ENCODE measurements at places on chromosomes 5 and 9.

GRCh38 chr5:169544264-169544950 is 39.2 kb upstream of the SPDL1 start:
- DNase-seq, result no peak

- no peak for DNase-seq
These were observed 11.6 kb upstream of the SPTAN1 start for GRCh38 chr9:128540634-128541360.

- no peak for DNase-seq
These were observed 9.6 kb downstream of the SEC61B start for GRCh38 chr9:99231711-99232110.

GRCh38 chr9:108270051-108270450 is 585.7 kb downstream of the ACTL7B start:
- DNase-seq, result no peak

DNA sequence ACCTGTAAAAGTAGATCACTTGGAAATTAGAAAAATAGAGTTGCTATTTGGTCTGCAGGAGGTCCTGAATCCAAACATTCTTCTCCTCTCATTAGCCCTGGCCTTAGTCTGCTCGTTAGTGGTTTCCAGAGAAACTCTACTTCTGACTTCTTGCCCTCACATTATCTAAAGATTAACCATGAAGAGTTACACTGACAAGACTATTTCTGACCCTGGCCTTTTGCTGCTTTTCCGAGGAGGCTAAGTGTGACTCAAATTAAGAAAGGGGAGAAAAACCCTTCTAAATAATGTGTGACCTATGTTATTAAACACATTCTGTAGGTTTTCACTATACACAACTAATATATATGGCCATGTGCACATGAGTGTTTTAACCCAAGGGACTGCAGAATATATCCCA is 302.4 kb downstream of the RAB3C start:
- no peak for DNase-seq

- DNase-seq, result no peak
These were observed 86.1 kb downstream of the FBXL17 start for GRCh38 chr5:108295578-108296368.

DNA sequence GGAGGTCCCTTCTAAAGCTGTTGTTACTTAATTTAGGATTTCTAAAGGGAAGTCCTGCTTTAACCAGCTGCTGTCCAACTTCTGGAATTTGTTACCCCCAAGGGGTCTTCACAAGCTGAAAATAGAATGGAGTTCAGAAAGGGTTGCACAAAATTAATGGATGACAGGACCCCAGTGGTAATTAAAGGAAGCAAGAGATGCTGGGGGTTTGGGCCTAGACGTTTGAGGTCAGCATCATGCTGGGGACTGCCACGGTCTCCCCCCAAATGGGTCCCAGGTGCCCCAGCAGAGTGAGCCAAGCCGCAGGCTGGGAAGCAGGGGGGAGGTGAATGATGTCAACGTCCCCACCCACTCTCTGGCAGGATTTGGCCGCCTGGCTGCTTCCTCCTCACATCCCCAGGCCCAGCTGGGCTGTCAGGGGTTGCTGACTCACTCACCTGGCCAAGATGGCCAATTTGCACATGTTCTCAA is 97.5 kb upstream of the ARAP3 start:
- no peak for DNase-seq

- no peak for DNase-seq
These were observed 249.3 kb downstream of the ICE1 start for GRCh38 chr5:5671823-5672222.

- no peak for DNase-seq
These were observed 36.8 kb downstream of the SLC1A3 start for GRCh38 chr5:36643162-36643561.

DNA sequence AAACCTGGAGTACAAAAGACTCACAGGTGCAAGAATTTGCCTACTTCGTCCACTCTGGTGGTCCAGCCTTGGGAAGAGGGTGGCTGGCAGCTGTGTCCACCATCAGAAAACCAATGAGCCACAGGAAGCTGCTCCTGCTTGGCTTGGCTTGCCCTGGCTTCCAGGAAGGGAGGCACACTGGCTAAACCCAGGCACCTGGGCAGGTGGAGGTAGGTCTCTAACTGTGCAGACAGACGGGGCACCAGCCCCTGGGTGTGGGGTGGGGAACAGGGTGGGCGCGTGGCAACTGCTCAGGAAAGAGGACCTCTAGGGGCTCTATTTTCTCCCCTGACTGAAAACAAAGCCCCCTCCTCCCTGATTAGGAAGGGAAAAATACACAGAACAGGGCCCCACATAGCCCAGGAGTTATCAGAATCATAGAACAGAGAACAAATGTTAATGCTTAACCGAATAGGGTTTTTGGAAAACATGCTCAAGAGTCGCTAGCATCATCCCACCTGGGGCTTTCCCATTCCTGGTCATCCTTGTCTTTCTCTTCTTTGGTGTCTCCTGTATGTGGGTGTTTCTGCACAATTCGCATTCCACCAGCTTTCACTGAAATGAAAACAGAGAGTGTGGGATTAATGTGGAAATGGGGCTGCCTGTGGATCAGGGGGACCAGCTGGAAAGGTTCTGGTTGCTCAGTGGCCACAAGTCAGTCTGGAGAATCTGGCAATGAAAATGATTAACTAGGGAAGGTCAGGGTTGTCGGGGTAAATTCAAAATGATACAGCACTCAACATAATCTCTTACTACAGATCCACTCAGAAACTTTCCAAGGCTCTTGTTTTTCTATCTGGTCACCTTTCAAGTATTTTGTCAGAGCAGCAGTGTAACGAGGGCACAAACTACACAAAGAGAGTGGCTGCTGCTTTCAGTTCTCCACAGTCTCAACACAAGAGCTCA is 13.1 kb downstream of the DAP start:
- no peak for DNase-seq

GRCh38 chr5:82073179-82073578 is 101.4 kb downstream of the ATG10 start:
- DNase-seq, result no peak

GRCh38 chr5:33526755-33527154 is 86.0 kb downstream of the TARS1 start:
- no peak for DNase-seq

DNA sequence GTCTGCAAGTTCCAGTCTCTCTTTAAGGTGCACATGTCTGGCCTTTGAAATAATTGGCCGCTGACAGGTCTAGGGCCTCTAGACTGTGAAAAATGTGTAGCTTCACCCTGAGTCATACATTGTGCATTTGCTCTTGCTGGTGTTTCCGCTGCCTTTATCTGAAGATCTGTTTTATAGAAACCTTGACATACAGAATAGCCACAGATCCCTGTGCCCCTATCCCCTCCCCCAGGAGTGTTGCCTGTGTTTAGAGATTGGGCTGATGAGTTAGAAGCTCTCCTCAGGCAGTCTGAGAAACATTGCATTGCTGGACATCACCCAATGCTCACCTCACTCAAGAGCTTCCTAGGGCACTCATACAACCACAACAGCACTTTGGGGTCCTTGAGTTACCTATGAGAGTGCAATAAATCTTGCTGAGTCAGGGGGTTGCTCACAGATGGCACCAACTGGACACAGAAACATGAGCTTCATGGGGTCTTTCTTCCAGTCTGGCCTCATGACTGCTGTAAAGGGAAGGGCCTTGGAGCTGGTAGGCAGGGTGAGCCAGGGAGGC is 3.8 kb upstream of the ZNF782 start:
- no peak for DNase-seq

- DNase-seq, result no peak
These were observed 494.9 kb downstream of the PSAT1 start for GRCh38 chr9:78791779-78792178.

- no peak for DNase-seq
These were observed 169.6 kb downstream of the ADCY2 start for GRCh38 chr5:7565559-7565958.

DNA sequence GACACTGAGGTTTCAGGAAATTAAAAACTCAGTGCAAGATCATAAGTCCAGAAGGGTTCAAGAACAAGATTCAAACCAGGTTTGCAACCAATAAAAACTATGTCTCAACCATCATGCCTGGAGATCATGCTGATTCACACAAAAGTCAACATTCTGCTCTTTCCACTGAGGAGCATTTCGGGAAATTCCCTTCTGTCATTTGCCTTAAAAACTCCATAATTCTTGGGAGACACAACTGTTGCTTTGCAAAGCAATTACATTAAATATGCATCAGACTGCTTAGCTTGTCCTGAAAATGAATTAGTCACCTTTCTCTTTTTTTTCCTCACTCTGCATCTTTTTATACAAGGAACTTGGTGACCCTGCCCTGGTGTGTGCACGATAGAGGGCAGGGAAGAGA is 275.9 kb upstream of the ZNF462 start:
- no peak for DNase-seq

DNA sequence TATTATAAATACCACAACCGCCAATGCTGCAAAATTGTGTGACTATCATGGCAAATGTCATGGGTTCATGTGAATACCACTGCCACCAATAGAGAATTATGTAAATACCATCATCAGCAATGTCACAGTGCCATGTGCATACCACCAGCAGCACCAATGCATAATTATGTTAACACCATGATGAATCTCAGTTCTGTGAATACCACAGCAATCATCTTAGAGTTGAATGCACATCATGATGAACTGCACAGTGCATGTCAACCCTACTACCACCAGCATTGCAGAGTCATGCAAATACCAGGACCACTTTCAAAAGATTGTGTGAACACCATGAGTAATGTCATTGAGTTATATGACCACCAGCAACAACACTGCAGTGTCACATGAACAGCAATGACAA is 63.2 kb downstream of the SHC3 start:
- DNase-seq, result no peak

DNA sequence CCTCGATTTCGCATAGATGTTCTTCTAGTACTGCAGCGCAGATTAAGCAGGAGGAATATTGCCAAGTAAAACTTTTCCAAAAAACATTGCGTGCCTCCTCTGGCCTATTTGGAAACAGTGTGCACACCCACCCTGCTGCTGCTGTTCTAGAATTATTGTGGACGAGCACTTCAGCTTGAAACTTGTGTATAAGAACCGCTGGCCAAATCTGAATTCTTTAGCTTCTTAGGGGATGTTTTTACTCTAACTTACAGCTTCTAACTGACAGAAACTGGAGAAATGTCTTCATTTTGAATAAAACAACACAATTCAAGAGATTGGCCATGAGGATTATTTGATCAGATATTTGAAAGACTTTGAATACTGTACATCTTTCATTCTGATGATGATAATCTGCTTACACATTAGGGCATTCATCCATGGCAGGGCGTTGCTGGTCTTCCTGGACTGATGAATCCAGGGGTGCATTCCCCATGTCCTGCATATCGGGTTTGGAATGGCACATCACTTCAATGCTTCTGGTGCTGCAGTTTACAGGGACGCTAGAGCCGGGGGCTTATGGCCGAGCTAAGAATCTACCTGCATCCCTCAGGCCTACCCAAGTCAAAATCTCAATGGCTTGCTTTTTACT is 6.5 kb downstream of the ADAMTS16 start:
- DNase-seq, result no peak

DNA sequence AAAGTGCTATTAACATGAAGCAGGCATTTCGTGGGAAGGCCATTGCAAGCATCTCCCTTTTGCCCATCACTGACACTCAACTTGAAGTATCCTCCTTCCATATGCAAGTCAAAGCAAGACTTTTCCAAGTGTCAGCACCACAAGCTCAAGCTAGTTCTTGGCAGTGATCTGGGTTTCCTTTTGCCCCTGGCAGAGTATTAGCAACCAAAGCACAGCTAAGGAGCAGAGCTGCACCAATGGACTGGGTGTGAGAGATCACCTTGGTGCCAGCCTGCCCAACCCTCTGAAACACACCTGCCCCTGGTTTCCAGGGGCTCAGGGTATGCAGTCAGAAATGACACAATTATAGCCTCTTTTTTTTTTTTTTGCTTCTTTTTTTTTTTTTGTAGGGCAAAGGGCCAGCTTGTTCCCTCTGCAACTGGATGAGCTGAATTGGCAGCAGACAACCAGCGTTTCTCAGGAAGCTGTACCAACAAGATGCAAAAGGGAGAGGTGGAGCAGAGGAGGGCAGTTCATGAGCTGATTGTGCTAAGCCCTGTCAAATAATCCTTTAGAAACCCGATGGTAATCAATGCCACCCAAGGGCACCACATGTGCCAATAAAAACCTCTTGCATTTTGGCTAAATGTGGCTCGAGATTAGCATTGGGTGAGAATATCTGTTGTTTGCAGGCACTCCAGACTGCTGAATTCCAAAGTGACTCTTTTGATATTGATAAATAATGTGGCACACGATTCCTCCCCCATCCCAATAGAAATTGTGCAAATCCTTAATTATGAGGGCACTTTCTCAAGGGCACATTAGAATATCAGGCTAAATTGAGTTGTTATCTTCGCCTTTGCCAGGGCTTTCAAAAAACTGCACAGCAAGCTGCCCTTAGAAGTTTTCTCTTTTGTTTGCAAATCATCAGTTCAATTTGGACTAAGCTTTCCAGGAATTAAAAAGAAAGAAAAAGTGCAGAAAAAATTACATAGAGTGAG is 192.4 kb downstream of the GAS1 start:
- DNase-seq, result no peak

- no peak for DNase-seq
These were observed 10.4 kb upstream of the TCF7 start for GRCh38 chr5:134103998-134104654.

GRCh38 chr5:9617739-9618504 is 12.2 kb downstream of the TAS2R1 start:
- no peak for DNase-seq

GRCh38 chr5:41191249-41191648 is 22.1 kb downstream of the C6 start:
- no peak for DNase-seq

DNA sequence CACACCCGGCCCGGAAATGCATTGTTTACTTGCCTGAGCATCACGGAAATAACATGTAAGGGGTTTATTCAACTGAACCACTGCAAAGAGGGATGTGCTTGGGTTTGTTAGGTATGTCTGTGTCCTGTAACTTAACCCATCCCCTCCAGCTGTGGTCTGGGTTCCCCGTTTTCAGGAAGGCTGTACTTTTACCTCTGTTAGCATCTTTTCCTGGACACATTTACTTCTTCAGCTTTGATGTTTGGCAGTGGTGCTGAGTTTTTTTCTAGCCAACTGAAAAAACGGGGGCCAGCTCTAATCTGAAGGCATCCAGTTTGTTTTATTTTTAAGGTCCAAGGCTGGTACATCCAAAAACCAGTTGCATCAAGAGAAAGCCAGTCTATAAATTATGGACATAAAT is 561.8 kb downstream of the BNC2 start:
- DNase-seq, result no peak

DNA sequence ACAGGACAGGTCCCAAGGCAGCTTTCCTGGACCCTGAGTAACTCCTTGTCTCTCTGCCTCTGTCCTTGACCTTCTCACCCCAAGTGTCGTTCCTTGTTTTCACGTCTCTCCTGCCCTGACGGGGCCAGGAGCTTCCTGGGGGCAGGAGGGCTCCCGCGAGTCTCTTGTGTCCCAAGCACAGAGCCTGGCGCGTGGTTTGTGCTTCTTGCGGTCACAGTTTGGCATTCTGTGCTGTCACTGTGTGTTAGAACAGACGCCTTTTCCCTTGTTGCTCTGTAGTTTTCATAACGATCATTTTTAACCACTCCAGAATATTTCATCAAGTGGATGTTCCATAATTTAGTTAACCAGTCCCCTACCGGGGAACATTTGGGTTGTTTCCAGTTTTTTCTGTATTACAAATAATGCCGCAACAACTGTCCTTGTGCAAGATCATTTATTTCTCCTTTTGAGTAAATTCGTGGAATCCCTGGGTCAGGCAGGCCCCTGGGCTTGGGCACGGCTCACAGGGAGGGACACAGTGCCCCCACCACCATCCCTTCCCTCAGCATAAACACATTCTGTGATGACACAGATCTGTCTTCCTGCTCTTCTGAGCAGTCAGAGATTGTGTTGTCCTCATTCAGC is 71.9 kb downstream of the TSPAN17 start:
- no peak for DNase-seq

All from left lung (tissue), 14 donors.